Stimulated activated CD8-positive, alpha-beta memory T cell treated with anti-CD3 and anti-CD28 coated beads, Interleukin-7, amount 100 ng/mL, for 24 hours (primary cell): ENCODE measurements at places on chromosomes 12 and 14.
A peak's percentile ranks its signal among the peaks of the same experiment; 100 is the strongest.

- peak; percentile 11 for DNase-seq
Observed at GRCh38 chr12:9797722-9798619, 29.3 kb upstream of the KLRF1 start.

- DNase-seq, result no peak
Observed at GRCh38 chr12:5593086-5593485, 161.2 kb downstream of the NTF3 start.

- no peak for DNase-seq
Observed at GRCh38 chr14:105413544-105413886, 6.1 kb upstream of the MTA1 start.

GRCh38 chr14:68473069-68473468 lies 319.8 kb downstream of the ZFP36L1 start:
- no peak for DNase-seq

DNA sequence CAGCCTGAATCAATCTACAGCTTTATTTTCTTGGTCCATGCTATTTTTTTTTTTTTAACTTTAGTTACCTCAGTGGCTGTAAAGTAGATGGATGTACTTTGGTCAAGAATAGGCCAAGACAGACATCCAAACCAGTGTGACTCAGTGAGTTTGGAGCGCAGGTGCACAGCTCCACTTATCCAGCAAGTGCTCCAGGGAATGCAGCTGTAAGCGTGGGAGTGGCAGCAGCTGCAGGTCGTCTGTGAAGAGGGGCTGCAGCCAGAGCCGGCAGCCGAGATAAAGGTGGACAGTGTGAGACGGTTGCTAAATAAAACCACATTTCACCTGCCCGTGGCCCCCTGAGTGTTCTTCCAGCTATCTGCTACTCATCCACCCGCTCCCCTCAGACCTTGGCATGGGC lies 1018.7 kb downstream of the AACS start:
- DNase-seq, result no peak

DNA sequence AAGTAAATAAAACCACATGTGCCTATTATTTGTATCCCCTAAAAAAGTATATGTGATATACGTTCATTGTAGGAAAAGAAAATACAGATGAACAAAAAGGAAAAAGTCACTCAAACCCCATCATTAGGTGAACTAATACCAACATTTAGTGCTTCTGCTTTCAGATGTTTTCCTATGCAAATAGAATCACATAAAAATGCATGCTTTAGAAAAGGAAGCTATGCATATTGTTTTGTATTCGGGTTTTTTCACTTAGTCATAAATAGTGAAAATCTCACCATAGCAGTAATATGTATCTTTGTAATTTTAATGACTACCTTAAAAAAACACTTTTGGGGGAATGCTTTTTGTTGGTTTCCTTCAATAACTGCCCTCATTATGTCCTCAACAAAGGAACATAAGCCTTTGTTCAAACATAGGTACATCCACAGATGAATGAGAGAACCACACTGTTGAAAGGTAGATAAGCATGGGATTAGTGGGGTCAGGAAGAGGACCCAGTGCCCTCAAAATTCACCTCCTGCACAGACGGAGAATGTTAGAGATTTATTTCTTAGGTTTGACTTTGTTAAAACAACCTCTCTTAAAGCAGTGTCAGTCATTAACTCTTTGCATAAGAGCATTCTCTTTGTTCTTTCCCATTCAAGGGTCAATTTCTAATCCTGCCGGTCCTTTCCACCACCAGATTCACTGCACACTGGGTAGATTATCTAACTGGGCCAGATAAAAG lies 6.5 kb downstream of the AMDHD1 start:
- DNase-seq, result no peak

DNA sequence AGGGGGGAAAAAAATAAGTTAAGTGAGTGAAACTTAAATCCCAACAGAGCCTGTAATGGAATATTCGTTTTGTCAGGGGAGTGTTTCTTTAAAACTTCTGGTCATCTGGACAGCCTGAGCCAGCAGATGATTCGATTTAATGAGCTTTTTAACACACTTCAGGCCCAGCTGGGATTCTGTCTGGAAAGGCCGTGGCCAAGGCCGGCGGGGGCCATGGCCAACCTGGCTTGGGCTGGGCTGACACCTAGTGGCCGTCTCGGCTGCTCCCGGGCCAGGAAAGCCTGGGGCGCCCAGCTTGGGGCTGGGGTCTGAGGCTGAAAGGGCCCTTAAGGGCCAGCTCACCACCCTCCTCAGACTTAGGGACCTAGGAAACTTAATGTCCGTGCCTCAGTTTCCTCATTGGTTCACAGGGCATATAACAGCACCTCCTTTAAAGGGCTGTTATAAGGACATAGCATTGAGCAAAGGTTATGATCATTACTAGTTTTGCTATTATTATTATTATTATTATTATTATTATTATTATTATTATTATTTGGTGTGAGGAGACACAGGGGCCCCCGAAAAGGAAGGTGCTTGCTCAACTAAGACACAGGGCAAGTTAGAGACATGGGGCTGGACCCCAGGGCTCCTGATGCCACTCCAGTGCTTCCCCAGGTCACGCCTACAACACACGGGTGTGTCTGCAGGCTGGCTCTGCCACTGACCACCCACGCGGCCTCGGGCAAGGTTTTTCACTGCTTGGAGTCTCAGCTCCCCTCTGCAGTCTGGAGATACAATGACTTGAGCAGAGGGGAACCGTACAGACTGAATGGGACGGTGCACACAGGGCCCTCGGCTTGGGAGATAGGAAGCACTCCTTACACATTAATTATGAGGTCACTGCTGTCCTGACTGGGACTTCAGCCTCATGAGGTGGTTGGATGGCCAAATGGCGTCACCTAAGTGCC lies 84.0 kb downstream of the SYNE3 start:
- DNase-seq, result no peak

DNA sequence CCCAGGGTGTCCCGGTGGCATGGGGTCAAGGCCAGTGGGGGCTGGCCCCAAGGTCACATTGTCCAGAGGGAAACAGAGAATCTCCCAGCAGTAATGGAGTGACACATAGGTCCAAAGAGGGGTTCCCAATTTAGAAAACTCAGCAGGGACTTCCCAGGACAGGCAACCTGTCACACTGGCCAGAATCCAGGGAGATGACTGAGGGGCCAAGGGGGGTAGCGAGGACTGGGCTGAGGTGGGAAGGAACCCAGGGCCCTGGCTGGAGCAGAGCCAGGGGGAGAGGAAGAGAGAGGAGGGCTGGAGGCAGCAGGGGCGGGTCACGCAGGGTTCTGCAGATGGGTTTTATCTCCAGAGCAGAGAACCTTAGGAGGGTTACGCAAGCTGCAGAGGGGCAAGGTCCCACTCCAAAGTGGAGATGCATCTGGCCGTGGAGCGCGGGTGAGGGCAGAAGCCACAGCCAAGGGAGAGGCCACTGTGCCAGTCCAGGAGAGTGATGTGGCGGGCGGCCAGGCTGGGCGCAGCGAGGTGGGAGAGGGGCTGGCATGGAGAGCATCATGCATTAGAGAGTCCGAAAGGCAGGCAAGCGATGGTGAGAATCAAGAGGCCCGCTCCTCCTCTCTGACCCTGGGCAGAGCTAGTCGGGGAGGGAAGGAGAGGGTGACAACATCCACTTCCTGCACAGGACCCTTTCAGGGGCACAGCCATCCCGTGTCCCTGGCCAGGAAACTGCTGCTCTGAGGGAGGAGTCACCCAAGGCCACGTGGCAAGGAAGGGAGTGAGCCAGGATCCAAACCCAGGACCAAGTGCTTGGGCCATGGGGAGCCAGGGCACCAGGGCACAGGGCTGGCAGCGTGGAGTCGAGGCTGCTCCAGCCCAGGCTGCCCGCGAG lies 29.0 kb downstream of the NCOR2 start:
- no peak for DNase-seq

DNA sequence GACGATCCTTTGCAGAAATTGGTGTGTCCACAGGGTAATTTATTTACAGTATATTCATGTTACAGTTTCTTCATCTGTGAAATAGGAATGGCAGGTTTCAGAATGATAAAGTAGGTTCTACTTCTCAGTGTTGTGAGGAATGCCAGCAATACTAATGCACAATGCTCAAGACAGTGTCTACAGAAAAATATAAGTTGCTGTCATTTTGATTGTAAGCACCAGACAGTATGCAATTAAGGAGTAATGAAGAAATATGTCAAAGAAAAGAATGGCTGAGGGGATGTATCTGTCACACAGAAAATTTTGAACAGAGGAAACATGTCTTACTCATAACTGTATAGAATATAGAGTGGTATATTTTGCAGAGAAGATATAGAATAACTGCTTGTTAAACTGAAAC lies 525.4 kb downstream of the GALC start:
- no peak for DNase-seq

GRCh38 chr14:23248601-23249000 lies 10.9 kb downstream of the RNF212B start:
- DNase-seq, result no peak

- no peak for DNase-seq
Observed at GRCh38 chr14:89125216-89125615, 291.8 kb downstream of the FOXN3 start.

DNA sequence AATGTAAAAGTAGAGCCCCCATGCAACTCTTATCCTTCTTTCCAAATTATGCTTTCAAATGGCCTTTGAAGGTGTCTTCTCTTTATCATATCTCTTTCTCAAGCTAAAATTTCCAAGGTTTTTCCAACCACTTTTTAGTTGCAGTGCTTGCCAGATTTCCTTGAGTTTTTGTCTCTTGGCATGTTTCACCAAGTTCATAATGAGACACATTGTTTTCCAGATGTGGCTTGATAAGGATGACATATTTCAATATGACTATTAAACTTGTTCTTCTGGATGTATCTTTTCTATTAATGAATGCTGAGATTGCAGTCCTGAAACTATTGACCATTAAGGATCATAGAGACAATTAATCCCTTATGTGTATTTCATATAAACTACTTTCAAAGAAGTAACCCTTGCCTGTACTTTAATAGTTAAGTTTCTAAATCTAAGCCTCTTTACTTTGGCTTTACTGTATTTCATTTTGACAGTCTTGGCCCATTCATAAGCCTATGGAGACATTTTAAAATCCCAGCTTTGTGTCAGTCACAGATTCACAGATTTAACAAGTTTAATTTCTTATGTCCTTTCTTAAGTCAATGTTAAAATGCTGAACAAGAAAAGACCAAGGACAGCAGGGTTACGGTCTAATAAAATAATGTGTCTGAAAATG lies 151.5 kb downstream of the LRFN5 start:
- no peak for DNase-seq

- DNase-seq, result peak; percentile 46
Observed at GRCh38 chr12:108884116-108885012, 4.5 kb downstream of the DAO start.

DNA sequence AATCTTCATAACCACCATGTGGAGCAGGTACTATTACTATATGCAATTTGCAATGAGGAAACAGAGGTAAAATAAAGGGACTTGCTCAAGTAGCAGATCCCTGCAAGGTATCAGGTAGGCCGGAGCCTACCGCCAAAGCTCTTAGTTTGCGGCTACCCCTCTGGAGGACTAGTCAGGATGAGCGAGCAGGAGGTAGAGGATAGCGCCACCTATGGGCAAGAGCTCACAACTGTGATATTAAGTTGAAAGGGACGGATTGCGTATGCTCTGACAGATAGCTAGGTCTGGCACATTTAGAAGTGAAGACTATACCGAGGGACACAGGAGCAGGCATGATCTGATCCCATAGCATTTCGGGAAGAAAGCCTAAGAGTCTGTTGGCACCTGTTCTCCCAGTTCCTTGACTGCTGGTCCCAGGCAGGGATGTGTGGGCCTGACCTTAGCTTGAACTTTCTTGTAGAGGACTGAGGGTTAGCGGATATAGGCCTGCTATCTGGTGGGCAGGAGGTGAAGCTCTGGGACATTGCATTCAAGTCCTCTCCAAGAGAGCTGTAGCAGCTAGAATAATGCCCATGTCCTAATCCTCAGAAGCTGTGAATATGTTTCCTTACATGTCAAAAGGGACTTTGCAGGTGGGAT lies 48.0 kb downstream of the SLC17A8 start:
- no peak for DNase-seq

GRCh38 chr14:95871531-95871930 lies 5.1 kb upstream of the TUNAR start:
- DNase-seq, result no peak

GRCh38 chr12:62629413-62629812 lies 162.8 kb downstream of the MON2 start:
- DNase-seq, result no peak

DNA sequence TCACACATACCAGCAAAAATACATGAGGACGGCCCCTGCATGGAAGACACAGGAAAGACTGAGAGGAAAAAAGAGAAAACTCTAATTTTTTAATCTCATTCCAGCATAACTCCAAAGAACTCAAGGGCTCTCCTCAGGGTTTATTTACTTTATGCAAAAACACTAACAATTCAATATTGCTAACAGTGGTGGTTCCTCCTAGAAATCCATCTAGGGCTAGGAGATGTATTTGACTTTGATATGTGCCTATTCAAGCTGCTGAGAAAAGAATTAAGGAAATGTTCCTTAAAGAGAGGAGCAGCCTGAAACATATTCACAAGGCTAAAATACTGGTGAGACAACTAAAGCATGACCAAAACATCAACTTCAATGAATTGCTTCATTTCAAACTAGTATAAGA lies 57.0 kb downstream of the SLC25A21 start:
- no peak for DNase-seq

GRCh38 chr12:30748147-30748546 lies 6.6 kb downstream of the CAPRIN2 start:
- no peak for DNase-seq

- no peak for DNase-seq
Observed at GRCh38 chr14:103374121-103374520, 11.1 kb upstream of the MARK3 start.

GRCh38 chr14:60856111-60856510 lies 121.5 kb downstream of the MNAT1 start:
- DNase-seq, result no peak
